ENCODE measurements at places on chromosomes 7 and 10. TPM values are rescaled to one million over a fixed set of nuclear protein-coding genes. Genes with fewer than 3 reads are reported as not detected.

The PRKRIP1 gene
- 47.5 TPM for total RNA-seq

DNA sequence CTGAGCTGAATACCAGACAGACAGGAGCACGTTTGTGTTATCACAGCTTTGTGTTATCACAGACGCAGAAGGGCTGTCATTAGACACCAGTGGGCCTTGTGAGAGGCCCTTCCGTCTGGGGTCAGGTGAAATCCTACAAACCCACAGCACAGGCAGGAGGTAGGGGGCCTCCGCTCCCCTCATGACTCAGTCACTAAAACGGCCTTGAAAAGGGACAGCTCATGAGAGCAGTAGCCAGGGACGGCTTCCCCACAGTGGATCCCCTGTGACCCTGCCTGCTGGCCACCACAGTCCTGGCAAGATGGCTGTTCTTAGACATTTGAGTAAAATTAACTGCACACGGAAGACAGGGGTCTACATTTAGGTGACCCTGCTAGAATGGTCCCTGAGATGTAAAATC is 215.8 kb upstream of the PPP2R2D start:
- DNase-seq: no peak
- no peak overlapping the region for H3K27ac ChIP-seq
- no peaks in the 10 kb centered on the region for H3K27me3 ChIP-seq
- no peaks in the 10 kb centered on the region for H3K36me3 ChIP-seq
- H3K4me1 ChIP-seq: no peaks in the 10 kb centered on the region

- H3K27me3 ChIP-seq: no peaks in the 10 kb centered on the region
- DNase-seq: no peak
- H3K4me1 ChIP-seq: no peaks in the 10 kb centered on the region
- H3K4me3 ChIP-seq: no peak overlapping the region
- H3K27ac ChIP-seq: no peak overlapping the region
- no peaks in the 10 kb centered on the region for H3K36me3 ChIP-seq
These were observed 103.4 kb upstream of the SDK1 start for GRCh38 chr7:3197567-3198213.

DNA sequence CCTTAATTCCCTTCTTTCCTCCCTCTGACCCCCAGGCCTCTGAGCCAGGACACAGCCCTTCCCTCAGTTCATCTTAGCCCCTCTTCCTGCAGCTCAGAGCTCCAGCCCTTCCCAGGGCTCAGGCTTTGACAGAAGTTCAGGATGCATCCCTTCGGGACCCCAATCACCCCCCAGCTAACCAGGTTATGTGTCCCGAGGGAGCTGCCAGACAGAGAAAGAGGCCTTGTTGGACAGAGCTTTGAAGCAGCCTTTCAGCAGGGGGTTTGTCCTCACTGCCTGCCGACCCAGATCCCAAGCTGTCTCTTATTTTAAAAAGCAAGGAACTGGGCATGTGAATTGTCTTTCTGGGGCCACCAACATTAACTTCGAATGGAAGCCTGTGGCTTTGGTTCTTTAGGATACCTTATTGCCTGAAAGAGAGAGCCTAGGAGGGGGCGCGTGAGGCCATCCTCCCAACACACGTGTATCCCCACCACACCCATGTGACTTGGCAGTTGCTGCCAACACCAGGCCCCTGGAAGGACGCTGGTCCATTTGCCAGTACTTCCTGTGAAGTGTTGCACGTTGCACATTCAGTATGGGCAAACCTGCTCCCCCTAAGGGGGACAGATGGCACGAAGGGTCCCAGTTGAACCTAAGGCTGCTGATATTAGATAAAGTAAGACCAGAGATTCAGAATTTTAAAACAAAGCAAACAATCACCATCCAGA is 858 bp downstream of the CCDC136 start:
- no peak for DNase-seq
- no peak overlapping the region for H3K27ac ChIP-seq
- H3K27me3 ChIP-seq: peaks cover 34% of the 10 kb centered on the region
- no peaks in the 10 kb centered on the region for H3K36me3 ChIP-seq
- H3K4me1 ChIP-seq: no peaks in the 10 kb centered on the region

GRCh38 chr10:71300555-71301370 is 18.3 kb upstream of the SLC29A3 start:
- no peaks in the 10 kb centered on the region for H3K27me3 ChIP-seq
- no peak for DNase-seq
- no peak overlapping the region for H3K4me3 ChIP-seq
- H3K27ac ChIP-seq: no peak overlapping the region
- peaks cover 4% of the 10 kb centered on the region for H3K36me3 ChIP-seq
- no peaks in the 10 kb centered on the region for H3K4me1 ChIP-seq

DNA sequence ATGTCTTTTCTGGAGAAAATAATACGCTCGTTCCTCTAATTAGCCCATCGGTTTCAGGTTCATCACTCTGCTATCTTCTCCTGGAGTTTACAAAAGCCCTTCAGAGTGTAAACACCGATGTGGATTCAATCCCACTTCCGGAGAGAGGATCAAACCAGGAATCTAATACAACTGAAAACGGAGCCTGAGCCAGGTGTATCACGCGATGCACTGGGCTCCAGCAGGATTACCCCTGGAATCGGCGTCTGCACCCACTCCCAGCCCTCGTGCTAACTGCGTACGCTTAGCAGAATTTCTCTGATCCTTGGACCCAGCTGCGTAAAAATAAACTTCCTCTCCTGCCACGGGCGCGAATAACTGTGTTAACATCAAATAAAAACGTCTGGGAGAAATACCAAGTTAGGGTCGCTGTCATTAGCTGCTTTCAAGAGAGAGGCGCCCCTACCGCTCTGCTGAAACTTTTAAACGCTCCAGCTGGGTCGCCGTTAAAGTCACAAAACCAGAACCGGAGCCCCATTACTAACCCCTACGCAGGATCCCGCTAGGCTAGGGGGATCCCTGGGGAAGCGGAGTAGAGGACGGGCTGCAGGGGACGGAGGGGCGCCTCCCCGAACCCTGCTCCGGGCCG is 502 bp downstream of the ZNF3 start:
- H3K4me1 ChIP-seq: peaks cover 5% of the 10 kb centered on the region
- H3K27ac ChIP-seq: peak overlapping the region; percentile 95
- H3K27me3 ChIP-seq: no peaks in the 10 kb centered on the region

The DENND2A gene
- total RNA-seq: 40.6 TPM

The IRF5 gene
- 0.52 TPM for total RNA-seq

- DNase-seq: peak; percentile 93
- no peak overlapping the region for H3K27ac ChIP-seq
- no peak overlapping the region for H3K4me3 ChIP-seq
- H3K36me3 ChIP-seq: no peaks in the 10 kb centered on the region
- H3K4me1 ChIP-seq: no peaks in the 10 kb centered on the region
These were observed 89.9 kb downstream of the CDH23 start for GRCh38 chr10:71486484-71487114.
